Activated naive CD4-positive, alpha-beta T cell treated with anti-CD3 and anti-CD28 coated beads for 36 hours (primary cell): ENCODE measurements at places on chromosomes 6 and 20.

- DNase-seq: no peak
Observed at GRCh38 chr6:145489583-145489982, 245.7 kb downstream of the EPM2A start.

DNA sequence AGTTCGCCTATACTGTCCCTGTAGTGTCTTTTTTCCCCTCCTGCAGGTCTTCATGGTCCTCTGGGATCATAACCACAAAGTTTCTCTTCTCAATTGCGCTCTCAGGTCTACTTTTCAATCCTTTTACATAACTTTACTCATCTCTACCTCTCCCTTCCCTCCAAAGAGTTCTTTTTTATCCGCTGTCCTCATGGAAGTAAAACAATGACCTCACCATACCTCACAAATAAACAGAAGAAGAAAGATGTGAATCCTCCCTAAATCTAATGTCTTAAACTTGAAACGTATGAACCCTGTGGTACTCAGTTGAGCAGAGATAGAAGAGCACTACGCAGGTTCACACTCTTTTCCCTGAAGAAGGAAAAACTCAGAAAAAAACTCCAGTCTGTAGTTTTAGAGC lies 12.1 kb upstream of the HLA-DQA1 start:
- DNase-seq: no peak

- no peak for DNase-seq
Observed at GRCh38 chr6:85401186-85402021, 48.5 kb upstream of the NT5E start.

DNA sequence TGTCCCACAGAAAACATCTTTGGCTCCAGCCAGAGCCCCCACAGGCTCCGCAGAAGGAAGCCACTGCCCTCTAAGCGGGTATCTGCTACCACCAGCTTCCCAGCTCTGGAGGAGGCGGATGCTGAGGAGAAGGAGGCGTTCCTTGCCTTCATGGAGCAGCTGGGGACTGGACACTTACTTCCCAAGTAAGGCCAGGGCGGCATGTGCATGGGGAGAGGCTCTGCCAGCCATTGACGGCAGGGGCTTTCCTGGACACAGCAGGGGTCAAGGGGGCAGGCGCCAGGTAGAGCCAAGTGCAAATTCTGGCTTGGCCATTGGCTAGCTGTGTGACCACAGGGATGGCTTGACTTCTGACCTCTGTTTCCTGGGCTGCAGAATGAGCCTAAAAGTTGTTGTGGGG lies 17.8 kb downstream of the RAB44 start:
- peak; percentile 3 for DNase-seq

- DNase-seq: no peak
Observed at GRCh38 chr6:14425805-14426204, 308.2 kb downstream of the CD83 start.

GRCh38 chr6:21996425-21997118 lies 300.3 kb downstream of the PRL start:
- no peak for DNase-seq

DNA sequence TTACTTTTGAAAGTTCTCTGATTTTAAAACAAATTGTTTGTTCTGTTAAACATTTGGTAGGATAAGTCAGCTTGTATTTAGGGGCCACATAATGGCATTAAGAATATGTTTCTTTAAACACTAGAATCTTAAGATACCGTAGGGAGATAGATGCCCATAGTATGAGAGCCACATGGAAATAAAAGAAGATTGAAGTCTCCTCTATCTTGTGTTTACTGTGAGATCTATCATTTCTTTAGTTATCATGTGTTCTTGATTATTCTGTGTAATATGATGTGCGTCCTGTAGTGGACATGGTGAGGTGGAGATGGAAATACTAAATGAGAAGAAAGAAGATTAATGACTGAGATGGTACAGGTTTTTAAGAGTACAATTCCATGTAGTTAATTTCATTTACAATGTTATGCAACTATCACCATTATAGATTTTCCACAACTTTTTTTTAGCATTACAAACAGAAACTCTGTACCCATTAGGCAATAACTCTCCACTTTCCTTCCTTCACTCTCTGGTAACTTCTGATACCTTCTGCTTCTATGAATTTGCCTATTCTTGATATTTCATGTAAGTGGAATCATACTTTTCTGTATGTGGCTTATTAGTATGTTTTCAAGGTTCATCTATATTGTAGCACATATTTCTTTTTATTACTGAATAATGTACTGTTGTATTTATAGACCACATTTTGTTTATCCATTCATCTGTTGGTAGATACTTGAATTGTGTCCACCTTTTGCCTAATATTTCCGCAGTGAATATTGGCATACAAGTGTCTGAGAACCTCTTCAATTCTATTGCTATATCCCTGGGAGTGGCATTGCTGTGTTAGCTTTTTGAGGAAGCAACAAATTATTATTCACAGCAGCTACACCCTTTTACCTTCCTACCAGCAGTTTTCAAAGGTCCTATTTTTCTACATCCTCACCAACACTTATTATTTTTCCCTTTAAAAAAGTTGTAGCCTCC lies 11.5 kb downstream of the RNF146 start:
- no peak for DNase-seq

- no peak for DNase-seq
Observed at GRCh38 chr6:143522039-143522600, 10.6 kb upstream of the FUCA2 start.

- DNase-seq: no peak
Observed at GRCh38 chr6:170047823-170048222, 243.1 kb downstream of the DLL1 start.

DNA sequence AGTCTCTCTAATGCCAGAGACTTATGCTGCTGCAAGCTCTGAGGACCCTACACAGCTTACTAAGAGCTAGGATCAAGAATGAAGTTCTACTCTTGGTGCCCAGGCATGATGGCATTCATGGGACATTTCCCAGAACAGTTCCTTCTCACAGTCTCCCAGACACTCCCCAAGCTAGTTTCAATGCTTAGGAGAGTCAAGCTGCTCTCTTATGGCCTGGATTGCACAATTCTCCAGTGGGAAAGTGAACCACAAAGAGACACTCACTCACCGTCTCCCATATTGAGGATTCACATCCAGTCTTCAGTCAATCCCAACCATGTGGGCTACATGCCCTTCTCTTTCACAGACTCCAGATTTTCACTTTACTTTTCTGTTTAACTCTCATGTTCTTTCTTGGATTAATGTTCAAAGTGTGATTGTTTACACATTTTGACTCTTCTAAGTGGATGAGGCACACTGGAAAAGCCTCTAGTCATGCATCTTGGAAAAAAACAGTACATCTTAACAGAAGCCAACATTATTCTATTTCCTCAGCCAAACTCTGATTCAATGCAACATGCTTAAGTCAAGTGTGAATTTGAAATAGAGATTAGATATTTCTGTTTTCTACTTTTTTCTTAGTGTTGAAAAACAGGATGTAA lies 447.8 kb upstream of the BTBD3 start:
- DNase-seq: no peak

GRCh38 chr6:4402477-4402976 lies 267.2 kb upstream of the ECI2 start:
- DNase-seq: no peak

GRCh38 chr6:170007468-170008293 lies 256.3 kb downstream of the ERMARD start:
- DNase-seq: no peak

- DNase-seq: no peak
Observed at GRCh38 chr6:26403893-26404292, 1.8 kb downstream of the BTN3A1 start.

DNA sequence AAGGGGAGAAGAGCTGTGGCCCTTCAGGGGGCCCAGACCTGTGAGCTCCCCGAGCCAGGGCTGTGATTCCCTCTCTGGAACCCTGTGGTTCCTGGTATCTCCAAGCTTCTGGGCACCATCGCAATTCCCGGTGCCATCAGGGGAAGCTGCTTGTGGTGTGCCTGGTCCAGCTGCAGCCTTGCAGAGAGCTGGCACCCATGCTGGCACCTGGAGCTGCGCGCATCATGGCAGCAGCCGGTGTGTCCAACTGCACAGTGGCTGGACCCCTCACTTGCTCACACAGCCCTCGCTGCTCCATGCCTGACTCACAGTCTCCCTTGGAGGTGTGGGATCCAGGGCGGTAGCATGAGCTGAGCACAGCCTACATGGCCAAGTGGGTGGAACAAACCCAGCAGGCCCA lies 56.7 kb downstream of the IYD start:
- no peak for DNase-seq

- DNase-seq: no peak
Observed at GRCh38 chr6:94570581-94570980, 1006.8 kb upstream of the MANEA start.

DNA sequence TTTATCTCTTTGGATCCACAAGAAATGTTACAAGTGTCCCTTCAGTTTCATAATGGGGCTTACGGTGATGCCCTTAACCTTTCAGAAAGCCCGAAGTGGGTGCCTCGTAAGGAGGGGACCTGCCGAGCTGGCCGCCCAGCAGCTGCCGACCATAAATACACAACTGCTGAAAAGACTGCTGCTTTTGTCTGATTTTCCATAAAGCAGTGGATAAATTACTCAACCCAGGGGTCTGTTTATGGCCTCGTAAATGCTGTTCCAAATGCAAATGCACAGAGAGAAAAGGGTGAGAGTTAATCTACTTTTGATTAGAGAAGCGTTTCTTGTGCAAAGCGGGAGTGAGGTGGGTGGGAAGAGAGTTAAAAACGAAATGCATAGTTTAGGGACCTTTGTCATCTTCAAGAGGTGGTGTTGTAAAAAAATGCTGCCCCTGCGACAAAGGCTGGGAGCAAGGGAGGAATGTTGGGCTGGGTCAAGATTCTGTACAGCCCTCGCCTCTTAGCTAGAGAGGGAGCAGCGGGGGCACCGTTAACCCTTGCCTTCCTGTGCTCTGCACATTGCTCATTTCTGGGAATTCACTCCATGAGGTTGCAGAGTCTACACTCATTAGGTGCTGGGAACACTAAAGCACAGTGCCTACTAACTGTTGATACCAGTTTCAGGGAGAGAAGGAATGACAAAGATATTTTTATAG lies 112.0 kb upstream of the MTHFD1L start:
- no peak for DNase-seq

GRCh38 chr20:31930779-31931178 lies 21.1 kb downstream of the PDRG1 start:
- no peak for DNase-seq

- no peak for DNase-seq
Observed at GRCh38 chr6:137471497-137471896, 22.7 kb downstream of the OLIG3 start.

GRCh38 chr6:65787787-65788186 lies 80.8 kb upstream of the EYS start:
- DNase-seq: no peak

- no peak for DNase-seq
Observed at GRCh38 chr6:27492631-27493190, 19.8 kb upstream of the ZNF184 start.

DNA sequence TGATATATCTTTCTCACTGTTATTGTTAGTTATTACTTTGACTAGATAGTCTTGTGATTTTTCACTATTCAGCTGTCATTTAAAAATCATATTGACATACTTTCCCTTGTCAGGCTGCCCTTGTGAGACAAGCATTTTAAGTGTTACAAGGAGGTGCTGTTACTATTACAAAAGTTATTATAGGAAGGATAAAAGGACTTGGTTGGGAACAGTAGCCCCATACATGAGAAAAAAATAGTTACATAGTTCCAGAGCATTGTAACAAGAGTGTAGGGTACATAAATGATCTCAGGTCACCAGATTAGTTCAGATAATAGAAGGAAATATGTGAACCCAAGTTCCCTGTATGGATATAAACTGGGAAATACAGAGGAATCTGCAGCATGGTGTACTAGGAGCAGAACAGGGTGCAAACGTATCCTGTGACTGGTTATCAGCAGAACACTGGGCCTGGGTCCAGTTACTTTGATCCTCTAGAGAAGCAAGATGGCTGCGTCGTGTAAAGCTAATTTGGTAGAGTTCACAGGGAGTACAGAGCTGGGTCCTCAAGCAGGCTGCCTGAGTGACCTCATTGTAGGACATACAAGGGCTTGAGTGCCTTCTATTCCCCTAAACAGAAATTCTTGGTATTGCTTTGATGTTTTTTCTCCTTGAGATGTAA lies 38.5 kb upstream of the HDDC2 start:
- DNase-seq: no peak

- DNase-seq: no peak
Observed at GRCh38 chr20:15937179-15937578, 636.1 kb downstream of the KIF16B start.

- DNase-seq: no peak
Observed at GRCh38 chr6:145772846-145773245, 37.5 kb upstream of the EPM2A start.

DNA sequence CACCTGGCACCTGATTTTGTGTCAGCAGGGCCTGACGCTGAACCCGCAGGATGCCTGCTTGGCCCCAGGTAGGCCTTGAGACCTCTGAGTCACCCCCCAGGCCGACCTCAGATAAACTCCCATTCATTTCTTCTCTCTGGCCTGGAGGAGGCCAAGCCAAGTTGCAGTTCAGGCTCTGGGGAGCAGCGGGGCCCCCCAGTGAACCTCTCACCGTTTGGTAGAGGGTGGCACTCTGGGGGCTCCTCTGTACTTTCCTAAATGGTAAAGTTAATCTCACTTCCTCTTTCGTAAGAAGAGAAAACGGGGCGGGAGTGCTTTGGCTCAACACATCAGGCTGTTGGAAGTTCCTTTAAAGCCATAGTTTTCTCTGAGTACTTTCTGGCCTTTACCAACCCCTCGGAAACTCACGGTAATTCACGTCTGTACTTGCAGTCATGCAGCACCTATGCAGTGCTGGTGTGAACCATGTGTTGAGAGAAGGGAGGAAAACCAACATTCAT lies 2.8 kb downstream of the SIRPA start:
- DNase-seq: no peak

- no peak for DNase-seq
Observed at GRCh38 chr20:17874271-17875105, 94.1 kb downstream of the SNX5 start.

- DNase-seq: no peak
Observed at GRCh38 chr6:150886155-150886554, 20.7 kb downstream of the MTHFD1L start.

DNA sequence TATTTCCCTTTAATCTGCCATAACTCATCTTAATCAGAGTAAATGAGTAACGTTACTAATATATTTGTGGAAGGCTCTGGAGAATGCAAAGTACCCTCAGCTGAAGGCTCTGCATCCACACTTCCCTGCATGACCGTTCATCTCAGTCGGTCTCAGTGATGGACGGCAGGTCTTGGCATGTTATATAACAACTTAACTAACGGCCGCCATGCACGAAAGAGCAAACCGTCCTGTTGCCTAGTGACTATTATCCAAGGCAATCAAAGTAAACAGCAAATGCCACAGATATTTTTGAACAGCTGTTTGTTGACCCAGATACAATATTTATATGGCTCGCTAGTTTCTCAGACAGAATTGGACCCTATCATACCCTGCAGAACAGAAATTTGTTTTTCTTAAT lies 194.9 kb upstream of the SMLR1 start:
- no peak for DNase-seq

- no peak for DNase-seq
Observed at GRCh38 chr6:2796861-2797260, 31.7 kb downstream of the WRNIP1 start.
